OCI-M1 (cell line): ENCODE measurements at places on chromosomes 12 and 14.

DNA sequence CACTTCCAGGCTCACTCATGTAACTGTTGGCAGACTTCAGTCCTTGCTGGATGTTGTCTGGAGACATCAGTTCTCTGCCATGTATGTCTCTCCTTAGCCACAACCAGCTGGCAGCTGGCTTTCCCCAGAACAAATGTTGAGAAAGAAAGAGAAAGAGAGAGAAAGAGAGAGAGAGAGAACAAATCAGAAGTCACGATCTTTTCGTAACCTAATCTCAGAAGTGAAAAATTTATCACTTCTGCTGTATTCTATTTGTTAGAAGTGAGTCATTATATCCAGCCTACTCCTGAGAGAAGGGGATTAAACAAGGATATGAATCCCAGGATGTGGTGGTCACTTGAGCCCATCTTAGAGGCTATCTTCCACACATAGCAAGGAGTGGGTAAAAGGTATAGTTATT, 101.2 kb downstream of the BTG1 start:
- no peak for DNase-seq

DNA sequence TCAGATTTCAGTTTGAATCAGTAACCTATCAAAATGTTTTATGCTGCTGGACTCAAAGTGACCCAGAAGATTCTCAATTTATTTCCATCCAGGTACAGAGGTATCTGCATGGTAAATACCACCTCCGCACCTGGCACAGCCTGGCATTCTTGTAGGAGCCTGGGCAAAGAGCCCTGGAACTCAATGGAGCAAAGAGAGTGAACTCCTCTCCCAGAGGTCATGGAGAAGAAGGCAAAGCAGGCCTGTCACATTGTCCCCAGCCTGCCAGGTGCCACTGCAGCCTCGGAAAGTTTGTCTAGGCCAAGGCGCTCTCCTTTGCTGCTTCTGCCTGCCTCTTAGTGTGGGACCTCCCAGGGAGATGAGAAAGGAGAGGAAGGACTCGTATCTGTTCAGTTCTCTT, 319.8 kb downstream of the ZFP36L1 start:
- DNase-seq, result no peak

GRCh38 chr14:45633220-45633984, 380.4 kb upstream of the MIS18BP1 start:
- DNase-seq, result no peak

DNA sequence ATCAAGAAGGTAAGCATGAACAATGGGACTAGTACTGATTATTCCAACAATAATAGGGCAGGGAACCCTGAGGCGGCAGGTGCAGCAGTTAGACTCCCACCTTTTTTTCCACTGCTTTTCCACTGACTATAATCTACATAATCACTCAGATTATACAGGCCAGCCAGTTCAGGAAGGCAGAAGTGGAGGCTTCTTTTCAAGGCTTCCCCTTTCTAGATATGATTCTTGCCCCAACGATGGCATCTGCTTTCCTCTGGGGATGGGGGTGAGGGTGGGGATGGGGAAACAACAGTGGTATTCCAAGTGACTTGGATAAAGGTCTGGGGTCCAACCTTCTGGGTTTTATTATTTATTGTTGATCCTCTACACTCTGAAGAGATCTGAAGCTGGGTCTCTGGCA, 331 bp downstream of the NCKAP1L start:
- no peak for DNase-seq

DNA sequence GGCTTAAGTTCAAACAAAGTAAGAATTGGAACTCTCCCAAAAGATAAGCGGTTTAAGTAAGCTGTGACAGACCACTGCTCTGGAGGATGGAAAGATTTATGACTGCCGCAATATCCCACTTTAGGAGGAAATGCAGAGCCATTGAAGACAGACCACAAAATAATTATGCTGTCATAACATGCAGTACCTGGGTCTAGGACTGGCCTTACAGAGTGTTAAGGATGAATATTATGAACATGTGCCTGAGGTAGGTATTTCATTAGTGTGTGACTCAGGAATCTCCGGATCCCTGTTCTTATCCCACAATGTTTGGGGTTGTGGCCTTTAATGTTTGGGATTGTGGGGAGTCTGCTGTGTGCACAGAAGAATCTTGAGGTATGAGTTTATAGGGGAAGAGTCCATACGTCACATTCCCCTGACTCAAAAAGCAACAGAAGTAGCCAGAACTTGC, 114.9 kb downstream of the SAMD4A start:
- DNase-seq, result peak; percentile 3

DNA sequence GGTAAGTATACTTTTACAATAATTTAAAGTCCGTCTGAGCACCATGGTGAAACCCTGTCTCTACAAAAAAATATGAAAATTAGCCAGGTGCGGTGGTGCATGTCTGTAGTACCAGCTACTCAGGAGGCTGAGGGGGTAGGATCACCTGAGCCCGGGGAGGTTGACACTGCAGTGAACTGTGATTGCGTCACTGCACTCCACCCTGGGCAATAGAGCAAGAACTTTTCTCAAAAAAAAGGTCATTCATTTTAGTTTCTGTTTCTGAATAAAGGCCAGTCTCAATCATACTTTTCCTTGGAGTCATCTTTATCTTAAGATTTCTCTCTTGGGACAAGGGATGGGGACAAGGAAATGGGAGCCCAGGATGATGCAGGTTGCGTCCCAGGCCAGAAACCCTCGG, 12.9 kb downstream of the ANKRD13A start:
- no peak for DNase-seq
